ENCODE measurements at places on chromosomes 13 and 19.
A peak's percentile ranks its signal among the peaks of the same experiment; 100 is the strongest.

- DNase-seq = peak; percentile 46
Measured at GRCh38 chr19:5452594-5453565, 2.3 kb upstream of the ZNRF4 start.

GRCh38 chr13:46160471-46161066 is 21.4 kb downstream of the LCP1 start:
- peak; percentile 51 for DNase-seq

- no peak for DNase-seq
Measured at GRCh38 chr19:37845932-37846331, 60.5 kb downstream of the WDR87 start.

DNA sequence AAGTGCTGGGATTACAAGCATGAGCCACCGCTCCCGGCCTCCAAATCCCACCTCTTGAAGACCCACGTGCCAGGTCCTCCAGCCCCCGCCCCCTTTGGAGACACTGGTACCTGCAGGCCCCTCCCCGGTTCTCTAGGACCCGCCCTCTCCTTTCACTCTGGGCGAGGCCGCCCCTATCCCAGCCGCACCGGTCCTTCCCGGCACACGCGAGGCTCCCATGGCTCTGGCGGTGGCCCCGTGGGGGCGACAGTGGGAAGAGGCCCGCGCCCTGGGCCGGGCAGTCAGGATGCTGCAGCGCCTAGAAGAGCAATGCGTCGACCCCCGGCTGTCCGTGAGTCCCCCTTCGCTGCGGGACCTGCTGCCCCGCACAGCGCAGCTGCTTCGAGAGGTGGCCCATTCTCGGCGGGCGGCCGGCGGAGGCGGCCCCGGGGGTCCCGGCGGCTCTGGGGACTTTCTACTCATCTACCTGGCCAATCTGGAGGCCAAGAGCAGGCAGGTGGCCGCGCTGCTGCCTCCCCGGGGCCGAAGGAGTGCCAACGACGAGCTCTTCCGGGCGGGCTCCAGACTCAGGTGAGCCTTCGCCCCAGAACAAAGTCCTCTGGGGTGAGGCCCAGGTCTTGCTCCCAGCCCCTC is at the start of gene CBLC:
TSS of gene CBLC (plus strand) at position 176 of the 633 bp plus-strand sequence. CDS start at position 218, 42 bp downstream.
- DNase-seq = no peak

GRCh38 chr13:60924856-60925255 is 490.8 kb downstream of the PCDH20 start:
- DNase-seq = no peak

- peak; percentile 63 for DNase-seq
Measured at GRCh38 chr19:44748426-44749254, at the start of gene BCL3. TSS of gene BCL3 (plus strand) at chr19:44748708. CDS start at chr19:44748791, 83 bp downstream.

DNA sequence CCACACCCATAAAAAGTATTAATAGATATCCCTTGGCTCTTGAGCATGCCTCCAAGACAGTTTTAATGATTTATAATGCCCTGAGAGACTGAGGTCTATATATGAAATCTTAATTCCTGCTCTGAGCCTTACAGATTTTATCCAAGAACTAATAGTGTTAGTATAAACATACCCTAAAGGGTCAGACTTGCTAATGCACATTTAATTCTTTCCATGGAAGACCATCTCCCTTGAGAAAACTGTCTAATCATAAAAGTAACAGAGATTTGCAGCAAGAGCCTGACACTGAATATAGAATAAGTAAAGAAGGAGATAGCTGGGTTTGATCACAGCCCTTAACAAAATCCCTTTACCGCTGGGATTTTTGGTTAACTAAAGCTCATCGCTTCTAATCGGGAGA is 650.8 kb upstream of the KLF12 start:
- DNase-seq = no peak

DNA sequence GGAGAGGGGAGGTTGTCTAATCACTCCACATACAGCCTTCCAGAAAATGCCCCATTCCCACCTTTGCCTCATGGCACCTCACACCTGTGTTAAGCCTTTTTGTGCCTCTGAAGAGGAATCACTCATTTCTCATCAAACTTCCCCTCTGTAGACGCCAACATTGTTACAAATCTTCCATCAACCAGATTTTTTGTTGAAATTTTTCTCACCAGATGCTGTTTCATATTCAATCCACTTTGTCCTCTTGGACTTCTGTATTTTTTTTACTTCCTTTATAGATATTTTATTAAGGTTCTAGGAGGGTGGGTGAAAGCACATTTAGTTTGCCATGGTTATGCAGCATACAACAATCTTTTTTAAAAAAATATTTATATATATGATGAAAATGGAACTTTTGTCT is 74.0 kb downstream of the RUBCNL start:
- no peak for DNase-seq

DNA sequence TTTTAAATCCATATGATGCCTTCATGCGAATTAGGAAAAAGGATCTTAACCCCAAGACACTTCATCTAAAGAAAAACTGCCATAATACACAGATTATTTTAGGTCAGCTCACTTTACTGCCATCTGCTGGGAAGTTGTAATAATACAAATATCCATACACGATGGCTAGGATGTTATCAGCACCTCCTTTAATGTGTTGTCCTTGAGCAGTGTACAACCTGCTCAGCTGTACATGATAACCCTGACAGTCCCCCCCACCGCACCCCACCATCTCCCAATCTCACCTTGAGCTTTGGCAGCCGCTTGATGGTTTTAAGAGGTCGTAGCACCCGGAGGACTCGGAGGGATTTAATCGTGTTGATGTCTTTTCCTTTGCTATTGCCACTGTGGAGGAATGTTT is 112.2 kb downstream of the IER2 start:
- DNase-seq = peak; percentile 44

DNA sequence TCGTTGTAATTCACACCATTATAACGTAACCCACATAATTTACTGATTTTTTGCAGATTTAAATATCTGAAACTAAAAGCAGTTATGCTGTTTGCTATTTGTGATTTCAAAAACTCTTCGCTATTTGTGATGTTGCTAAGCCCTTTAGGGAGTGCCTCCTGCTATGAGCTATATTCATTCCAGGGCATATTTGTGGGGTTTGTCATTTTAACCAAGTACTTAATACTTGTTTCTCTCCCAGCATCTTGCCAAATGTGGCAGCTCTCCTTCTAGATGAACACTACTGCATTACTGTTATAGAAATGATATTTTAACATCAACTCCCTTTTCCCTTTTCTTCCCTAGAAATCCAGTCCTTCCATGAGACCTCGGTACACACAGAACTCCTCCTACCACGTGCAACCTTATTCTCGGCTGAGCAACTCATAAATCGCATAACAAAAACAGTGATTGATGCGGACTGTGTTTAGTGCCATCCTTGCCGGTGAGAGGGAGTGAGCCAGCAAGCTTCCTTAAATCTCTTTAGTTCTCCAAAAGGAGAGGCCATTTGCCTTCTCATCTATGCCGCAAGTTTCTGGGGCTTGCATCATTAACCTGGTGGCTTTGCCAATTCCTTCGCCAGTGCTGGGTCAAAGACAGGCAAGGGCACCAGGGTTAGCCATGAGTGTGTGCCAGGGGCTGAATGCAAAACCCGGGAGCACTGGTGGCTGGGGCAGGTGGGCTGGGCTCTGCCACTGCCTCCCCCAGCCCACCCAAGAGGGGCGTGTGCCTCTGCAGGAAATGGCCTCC is 33.4 kb downstream of the RFX2 start:
- peak; percentile 34 for DNase-seq

- no peak for DNase-seq
Measured at GRCh38 chr13:79211377-79211776, 194.7 kb downstream of the RBM26 start.

GRCh38 chr13:42990291-42991232 is 1.5 kb downstream of the EPSTI1 start:
- no peak for DNase-seq

DNA sequence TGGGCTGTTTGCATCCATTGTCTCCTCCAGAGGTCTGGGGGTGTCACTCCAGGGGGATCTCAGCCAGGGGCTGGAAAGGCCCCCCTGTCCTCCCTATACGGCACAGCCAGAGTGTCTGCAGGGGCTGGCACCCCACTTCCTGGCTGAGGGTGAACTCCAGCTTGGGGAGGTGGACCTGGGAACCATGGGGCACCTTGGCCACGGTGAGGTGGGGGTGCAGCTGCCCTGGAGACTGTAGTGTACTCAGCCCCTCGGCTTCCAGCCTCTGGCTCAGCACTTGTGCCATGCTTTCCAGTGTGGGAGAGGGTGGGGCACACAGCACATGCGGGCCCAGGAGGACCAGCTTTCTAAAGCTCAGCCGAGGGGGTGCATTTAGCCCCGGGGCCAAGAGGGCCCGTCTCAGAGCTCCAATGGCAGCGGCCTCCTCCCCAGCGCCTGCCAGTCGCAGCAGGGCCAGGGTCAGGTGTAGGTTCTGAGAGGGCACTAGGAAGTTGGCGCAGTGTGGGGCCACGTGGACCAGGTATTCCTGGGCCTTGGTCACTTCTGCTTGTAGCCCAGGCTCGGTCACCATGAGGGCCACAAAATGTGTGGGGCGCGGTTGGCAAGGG is 1.4 kb downstream of the LENG9 start:
- peak; percentile 24 for DNase-seq

GRCh38 chr19:1884719-1885334 is 469 bp downstream of the ABHD17A start:
- DNase-seq = no peak

- peak; percentile 91 for DNase-seq
Measured at GRCh38 chr13:105991622-105992277, 543.7 kb downstream of the EFNB2 start.

DNA sequence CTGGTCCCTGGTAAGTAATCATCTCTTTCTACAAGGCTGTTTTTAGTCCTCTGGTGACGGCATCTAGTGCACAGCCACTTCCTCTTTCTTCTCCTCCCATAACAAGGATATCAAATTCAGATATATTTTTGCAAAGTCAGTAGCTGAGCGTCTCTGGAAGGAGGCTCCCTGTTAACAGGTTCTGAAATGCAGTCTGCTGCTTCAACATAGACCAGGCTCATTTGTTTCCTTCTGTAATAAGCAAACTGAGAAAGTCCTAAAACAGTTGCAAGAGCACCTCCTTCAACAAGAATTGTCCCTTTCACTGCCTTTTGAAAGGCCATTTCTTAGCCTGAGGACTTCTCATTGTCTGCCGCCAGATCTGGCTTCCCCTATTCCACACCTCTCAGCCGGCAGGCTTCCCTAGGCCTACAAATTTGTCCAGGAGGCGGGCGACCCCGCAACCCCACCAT is 7.4 kb upstream of the ZSCAN5A start:
- DNase-seq = no peak

DNA sequence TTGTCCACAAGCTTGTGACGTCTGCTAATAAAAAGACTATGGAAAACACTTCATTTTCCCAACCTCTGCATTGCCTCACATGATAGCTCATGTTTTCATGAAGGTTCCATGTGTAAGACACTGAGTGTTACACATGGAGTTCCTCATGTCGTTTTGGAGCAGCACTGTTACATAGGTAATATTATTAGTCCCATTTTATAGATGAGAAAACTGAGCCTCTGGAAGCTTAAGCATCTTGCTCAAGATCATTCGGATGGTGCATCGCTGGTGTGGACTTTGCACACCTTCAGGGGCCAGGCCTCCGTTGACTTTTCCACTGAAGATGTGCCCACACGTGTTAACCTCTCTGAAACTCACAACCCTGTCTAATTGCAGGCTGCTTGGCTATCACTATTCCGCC is 743.4 kb downstream of the UQCRFS1 start:
- DNase-seq = no peak

DNA sequence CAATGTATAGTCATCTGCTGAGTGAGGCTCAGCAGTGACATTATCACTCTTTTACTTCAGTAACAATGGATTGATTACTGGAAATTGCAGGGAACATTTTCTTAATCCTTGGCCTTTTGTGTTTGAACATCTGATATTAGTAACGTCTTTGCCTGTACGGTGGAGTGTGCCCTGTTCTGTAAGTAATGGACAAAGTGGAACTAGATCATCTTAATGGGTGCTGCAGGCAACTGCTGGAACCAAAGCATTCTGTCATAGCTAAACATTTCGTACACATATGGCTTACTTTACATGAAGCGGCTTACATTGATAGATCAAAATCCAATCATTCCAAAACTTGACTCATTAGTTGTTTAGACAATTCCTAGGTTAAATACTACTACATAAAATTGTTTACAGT is 114.1 kb downstream of the MYO16 start:
- DNase-seq = no peak

- DNase-seq = no peak
Measured at GRCh38 chr19:31510635-31511034, 161.4 kb upstream of the TSHZ3 start.

DNA sequence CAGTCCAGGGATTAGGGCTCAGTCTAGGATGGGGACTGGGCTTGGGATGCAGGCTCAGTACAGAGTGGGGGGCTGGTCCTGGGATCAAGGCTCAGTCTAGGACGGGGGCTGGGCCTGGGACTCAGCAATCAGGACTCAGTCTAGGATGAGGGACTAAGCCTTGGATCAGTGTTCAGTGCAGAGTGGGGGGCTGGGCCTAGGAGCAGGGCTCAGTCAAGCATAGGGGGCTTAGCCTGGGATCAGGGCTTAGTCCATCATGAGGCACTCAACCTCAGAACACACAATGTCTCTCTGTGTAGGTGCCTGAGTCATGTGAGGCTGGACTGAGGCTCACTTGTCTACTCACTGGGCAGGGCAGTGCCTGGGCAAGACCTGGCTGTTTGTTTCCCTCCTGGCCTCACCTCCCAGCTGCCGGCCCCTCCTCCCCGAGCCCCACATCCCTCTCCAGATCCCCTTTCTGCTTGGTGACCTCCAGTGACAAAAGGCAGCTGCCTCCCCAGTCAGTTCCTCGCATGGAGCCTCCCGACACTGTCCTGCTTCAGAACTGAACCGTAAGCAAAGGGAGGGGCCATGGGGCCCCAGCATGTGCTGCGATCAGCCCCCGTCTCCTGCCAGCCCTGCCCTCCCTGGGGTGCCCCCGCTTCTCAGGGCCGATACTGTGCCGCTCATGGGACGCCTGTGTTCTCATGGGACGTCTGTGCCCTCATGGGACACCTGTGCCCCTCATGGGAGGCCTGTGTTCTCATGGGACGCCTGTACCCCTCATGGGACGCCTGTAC is 6.5 kb upstream of the S1PR4 start:
- no peak for DNase-seq
